Activated naive CD4-positive, alpha-beta T cell treated with anti-CD3 and anti-CD28 coated beads, Interleukin-2, amount 50 U/mL, for 16 hours (primary cell): ENCODE measurements at places on chromosomes 6 and 20.
A peak's percentile ranks its signal among the peaks of the same experiment; 100 is the strongest.

DNA sequence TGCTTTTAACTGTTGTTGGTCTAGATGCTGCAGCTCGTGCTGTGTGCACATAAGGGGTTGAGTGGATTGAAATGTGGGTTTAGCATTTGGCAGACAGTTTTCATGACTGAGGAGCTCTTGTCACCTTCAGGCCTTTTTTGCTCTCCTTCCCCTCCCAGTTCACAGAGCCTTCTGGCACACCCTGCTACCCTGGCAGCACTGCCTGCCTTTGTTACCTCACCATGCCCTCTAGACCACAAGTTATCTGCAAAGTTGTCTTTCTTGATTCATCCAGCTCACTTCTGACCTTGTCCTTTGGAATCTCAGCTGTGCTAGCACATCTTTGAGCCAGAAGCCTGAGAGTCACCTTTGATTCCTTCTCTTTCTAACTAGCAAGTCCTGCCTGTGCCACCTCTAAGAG, 348.9 kb upstream of the ZFP64 start:
- no peak for DNase-seq

GRCh38 chr20:43913291-43914025, 1.2 kb upstream of the TOX2 start:
- DNase-seq, result no peak

GRCh38 chr6:47041741-47042140, 391 bp downstream of the ADGRF1 start:
- DNase-seq, result no peak

GRCh38 chr6:39778581-39779255, 13.5 kb upstream of the DAAM2 start:
- DNase-seq, result no peak

- no peak for DNase-seq
These were observed 196.0 kb downstream of the MYLK4 start for GRCh38 chr6:2554651-2555260.

DNA sequence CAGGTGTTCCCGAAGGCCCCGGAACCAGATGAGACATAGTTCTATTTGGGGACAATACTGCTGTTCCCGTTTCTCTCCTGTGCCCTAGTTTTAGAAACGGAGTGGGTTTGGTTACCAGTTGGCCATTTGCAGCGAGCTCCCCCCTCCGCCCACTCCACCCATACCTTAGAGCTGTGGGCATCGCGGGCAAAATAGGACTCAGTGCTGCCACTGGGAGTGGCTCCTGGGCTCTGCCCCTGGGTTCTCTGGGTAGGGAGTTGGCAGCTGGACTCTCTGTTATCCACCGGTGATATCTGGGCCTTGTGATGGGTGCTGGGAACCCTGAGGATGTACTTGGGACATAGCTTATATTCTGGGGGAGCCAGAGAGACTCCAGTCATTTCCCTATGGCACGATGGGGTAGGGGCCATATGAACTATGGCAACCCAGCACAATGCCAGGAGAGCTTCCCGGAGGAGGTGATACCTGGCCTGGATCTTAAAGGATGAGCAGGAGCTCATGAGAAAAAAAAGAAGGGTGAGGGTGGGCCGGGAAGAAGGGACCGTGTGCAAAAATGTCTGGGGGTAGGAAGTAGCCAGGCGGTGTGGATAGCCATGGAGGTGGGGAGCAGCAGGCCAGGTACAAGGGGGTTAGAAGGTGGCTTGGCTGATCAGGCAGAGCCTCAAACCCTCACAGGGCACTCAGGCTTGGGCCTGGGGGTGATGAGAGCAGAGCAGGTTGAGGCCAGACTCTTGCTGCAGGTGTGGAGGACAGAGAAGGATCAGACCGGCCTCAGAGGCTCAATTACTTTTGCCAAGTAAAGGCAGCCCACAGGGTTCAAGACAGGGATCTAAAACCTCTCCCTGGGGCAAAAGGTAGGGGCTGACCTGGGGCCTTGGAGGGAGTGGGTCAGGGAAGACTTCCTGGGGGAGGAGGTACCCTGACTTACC, 9.6 kb downstream of the SRC start:
- DNase-seq, result no peak

DNA sequence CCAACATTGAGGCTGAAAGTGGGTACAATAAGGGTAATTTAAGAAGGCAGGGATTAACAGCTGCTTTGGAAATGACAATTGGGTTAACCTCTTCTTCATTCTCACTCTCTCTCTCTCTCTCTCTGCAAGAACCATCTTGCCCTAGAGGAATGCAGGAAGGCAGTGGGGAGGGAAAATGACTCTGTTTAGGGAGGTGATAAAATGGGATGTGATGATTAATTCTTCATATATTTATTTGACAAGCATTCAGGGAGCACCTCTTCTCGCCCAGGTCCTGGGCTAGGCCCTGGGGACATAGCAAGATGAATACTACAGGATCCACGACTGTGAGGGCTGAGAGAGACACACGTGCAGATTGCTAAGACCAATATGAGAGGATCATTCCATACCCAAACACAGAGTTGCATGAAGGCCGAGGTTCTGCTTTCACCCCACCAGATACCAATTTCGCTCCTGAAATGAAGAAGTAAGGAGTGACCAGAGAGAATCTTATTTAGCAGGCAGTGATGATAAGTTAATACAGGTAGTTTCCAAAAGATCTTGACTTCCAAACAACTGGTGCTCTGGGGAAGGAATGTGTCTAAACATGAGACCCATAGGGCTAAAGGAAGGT, 13.3 kb upstream of the PTPN1 start:
- no peak for DNase-seq

DNA sequence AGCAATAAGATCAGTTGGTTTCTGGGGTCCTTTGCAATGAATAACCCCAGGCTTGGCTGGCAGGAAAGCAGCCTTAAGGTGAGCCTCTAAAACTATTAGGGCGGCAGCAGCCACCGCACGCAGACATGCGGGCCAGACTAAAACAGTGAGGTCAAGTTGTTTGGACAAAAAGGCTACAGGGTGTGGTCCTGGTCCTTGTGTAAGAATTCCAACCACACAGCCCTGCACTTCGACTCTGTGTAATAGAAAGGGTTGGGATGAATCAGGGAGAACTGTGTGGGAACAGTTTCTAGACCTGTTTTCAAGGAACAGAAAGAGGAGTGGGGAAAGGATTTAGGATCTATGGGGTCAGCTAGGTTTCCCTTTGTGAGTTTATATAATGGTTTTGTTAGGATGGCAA, 237.6 kb downstream of the SMOC2 start:
- no peak for DNase-seq

DNA sequence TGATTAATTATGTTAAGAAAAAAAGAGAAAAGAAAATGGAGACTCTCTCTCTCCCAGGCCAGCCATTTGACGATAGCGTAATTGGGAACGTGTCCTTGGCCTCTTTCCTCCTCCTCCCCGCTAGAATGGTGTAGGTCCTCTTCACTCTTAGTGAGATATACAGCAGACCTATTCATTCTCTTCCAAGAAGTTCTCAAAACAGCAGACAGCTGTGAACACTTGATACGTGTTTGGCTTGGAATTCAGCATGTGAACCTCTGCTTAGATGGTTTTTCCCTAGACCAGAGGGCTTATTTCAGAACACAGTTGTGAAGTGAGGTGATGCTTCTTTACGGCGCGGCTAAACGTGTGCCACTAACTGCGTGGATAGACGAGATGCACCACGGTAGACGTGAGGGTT, 32.6 kb upstream of the TULP4 start:
- DNase-seq, result no peak

- DNase-seq, result no peak
These were observed 180.1 kb downstream of the JARID2 start for GRCh38 chr6:15425947-15426346.

- DNase-seq, result no peak
These were observed 43.0 kb downstream of the GOPC start for GRCh38 chr6:117559299-117559698.

DNA sequence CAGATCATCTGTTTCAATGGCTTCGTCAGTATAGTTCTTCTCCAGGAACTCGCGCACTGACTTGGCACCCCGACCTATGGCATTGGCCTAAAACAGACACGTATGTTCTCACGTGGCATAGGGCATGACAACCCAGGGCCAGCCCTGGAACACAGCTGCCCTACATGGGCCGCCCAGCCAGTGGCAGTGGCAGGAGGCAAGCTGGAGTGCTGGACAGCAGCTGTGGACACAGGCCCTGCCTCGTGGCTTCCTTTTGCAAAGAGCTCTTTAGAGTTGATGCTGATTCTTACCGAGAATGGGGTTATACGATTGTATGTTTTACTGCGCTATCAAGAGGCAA, 5.0 kb downstream of the PSMA7 start:
- no peak for DNase-seq

DNA sequence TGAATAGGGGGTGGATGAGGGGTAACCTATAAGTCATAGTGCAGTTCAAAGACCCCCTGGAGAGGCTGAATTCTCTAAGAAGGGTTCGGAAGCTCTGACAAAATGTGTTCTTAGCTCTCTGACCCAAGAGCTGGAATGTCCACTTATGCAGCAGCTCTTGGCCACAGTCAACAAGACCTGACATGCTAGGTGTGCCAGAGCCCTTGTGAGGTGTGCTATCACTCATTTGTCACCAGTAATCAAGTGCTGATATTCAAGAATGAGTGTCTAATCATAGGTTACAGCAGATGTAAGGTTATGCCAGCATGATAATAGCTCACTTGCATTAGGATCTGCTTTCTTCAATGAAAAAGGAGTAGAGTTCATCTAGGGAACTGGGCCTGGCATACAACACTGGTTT, 28.1 kb downstream of the TOMM6 start:
- DNase-seq, result no peak

DNA sequence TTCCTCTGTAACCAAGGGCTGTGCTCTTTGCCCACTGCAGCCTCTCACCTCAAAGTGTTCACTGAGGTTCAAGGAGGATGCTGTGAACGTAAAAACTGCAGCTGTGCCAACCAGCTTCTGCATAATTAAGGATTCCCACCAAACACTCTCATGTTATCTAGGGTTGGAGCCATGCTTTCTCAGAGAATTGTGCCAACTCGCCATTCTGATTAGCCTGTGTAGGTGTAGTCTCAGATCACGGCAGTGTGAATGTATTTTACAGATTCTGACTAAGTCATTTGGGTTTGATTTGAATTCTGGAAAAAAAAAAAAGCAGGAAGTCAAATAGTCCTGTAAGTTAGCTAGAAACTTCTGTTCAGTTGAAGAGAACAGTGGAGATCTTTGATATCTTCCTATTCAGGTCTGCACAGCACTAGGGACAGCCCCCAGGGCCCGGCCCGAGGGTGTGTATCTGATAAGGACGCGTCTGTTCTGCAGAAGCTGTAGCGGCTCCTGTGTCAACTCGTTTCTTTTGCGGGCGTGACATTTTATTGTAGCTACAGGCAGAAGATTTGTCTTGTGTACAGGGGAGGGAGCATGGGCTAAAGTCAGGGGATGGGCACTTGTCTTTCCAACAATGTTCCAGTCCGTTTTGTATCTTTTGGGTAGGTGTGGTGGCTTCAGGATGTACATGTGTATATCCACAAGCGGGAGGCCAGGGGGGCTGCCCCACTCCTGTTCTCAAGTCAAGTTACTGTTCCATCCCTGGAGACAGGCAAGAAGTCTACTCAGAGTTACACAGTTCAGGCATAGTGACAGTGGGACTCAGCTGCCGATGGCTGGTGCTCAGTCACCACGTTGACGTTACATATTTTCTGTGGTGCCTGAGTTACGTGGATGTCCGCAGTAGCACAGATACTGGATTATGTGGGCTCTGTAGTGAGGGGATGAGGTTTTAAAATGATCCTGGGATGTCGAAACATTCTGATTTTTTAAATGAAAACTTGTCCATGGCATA, 12.4 kb downstream of the IRF4 start:
- DNase-seq, result peak; percentile 58

DNA sequence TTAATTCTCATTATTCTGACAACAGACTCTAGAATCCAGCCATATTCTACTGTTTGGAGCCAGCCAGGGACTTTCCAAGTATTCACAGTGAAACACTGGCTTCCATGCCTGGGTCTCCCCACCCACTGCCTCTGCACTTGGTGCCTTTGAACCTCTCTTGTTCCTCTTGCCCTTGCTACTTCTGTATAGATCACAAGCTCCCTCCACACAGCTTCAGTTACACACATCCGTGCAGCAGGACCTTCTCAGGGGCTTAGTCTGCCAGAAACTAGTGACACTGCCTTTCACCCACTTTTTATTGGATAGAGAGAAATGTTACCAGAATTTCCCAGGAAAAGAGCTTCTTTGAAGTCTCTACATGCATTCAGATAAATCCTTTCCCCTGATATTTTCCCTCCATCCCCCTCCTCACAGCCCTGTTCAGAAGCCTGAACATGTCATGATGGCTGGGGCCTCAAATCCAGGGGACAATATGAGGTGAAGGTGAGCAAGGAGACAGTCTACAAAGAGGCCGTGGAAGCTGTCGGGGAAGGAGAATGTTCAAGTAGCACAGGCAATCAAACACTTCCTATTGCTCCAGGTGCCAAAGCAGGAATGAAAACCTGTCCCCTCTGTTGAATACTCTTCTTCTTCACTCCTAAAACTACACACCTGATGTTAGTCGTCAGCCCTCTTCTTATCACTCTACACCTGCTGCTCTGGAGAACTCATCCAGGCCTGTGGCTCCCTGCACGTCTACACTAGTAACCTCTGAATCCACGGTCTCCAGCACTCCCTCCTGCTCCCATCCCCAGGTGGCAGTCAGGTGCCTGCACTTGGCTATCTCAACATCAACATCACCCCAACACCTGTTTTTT, 20.2 kb upstream of the HLA-DOA start:
- DNase-seq, result no peak

DNA sequence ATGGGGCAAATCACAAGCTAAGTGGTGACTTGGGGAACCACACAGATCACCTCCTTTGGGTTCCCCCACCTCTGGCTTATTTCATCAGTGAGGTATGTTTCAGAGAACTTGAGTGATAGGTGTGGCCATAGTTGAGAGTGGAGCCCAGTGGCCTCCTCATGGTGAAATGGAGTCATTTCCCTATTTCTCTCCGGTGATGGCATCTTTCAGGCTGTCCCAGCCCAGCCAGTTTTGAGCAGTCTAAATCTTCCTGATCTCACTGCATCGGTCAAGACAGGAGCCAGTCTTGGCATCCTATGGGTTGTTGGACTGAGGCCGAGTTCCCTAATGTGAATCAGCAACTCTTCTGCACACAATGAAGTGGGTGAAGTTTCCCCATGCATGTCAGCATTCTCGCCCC, 132.4 kb downstream of the EYA2 start:
- DNase-seq, result no peak

DNA sequence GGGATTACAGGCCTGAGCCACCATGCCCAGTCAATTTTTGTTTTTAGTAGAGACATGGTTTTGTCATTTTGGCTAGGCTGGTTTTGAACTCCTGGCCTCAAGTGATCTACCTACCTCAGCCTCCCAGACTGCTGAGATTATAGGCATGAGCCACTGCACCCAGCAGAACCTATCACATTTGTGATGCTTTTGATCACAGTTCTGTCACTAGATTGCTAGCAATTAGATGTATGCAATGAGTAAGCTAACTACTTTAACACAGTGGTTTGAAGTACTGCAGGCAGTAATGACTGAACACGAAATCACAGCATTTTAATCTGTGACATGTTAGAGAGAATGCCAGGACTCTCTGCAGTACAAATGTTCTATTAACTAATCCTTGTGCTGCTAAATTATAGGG, 19.6 kb upstream of the SAMHD1 start:
- DNase-seq, result no peak
